Fibroblast of the conjunctiva (primary cell): ENCODE measurements at places on chromosomes 3 and 15.
A peak's percentile ranks its signal among the peaks of the same experiment; 100 is the strongest.

- no peak for DNase-seq
Observed at GRCh38 chr15:92541291-92542200, 114.0 kb downstream of the FAM174B start.

DNA sequence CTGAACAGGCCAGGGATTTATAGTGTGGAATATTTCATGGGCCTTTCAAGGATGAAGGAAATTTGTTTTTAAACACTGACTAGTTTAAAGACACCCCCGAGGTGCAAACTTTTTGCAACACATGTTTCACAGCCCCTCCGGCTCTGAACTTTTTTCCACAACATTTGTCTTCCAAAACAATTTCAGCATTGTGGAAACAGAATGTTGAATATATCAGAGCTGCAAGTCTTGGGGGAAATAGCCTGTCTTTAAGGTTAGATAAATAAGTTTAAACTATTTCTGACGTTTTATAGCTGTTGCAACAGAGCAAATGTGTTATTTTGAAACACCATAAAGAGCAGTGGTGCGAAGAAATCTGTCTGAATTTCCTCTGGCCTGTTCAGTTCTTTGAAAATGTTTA, 229.2 kb upstream of the GOLGA6L4 start:
- DNase-seq: no peak

GRCh38 chr3:7733933-7734332, 767.7 kb upstream of the LMCD1 start:
- DNase-seq: no peak

- DNase-seq: no peak
Observed at GRCh38 chr15:78023081-78023665, 54.3 kb downstream of the TBC1D2B start.

DNA sequence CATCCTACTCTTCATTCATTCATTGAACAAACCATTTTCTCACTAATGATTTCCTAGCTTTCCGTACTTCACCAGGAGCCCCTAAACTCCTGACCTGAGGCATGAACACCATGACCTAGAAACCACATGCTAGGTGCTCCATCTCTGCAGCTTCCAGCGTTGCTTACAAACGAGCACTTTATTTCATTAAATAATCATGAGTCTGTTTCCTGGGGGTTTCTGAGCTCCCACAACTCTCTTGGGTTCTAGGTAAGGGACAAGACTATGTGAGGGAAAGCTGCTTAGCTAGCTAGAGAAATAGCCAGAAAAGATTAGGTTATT, 1.3 kb downstream of the MAP2K1 start:
- DNase-seq: no peak

DNA sequence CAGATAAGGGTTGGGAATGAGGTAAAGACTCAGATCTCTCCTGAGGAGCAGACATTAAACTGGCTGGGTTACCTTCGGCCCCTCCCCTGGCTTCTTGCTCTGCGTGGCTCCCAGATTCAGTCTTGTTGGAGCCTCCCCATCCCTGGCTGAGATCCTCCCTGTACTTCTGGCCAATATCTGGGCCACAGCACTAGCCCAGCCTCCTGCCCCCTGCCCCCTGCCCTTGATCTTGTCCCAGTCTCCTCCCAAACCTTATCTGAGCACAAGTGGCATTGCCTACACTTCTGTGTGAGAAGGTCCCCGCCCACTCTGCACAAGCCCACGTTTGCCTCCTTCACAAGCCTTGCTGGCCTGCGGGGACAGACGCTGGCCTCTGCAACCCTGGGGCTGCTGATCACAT, 16.8 kb downstream of the PLA2G4F start:
- no peak for DNase-seq

DNA sequence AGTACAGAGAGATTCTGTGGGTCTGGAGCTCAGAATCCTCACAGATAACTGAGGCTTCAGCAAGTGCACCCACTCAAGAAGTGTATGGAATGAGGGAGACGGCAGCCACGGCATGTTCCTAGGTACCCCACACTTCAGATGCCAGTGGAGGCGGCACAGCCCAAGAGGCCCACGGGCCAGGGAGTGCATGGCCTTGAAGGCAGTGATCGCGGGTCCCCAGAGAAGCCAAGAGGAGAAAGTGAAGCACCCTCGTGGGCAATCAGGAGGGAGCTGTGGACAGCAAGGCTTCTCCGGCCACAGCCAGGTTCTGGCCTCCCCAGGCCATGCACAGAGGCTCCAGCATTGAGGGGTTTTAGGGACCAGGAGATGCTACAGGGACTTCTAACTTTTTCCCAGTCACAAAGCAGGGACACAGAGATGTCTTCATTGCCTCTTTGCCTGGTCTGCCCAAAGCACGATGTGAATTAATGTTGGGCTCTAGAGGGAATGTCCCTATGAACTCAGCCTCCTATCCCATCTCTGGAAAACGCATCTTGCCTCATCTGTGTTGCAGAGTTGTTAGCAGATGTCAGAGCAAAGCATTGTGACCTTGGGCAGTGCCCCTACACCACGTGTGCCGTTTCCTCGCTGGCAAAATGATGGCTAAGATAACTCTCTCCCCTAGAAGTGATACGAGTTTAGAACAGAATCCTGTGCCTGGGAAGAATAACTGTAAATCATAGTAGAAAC, 2.6 kb upstream of the MAP6D1 start:
- no peak for DNase-seq

GRCh38 chr3:52446631-52447511, 2.0 kb upstream of the SEMA3G start:
- DNase-seq: no peak

GRCh38 chr3:127754411-127755304, 67.7 kb downstream of the MGLL start:
- no peak for DNase-seq

GRCh38 chr15:49265911-49266310, 95.9 kb downstream of the GALK2 start:
- no peak for DNase-seq

GRCh38 chr15:79089890-79090486, 592 bp downstream of the RASGRF1 start:
- DNase-seq: no peak

- peak; percentile 62 for DNase-seq
Observed at GRCh38 chr15:80179025-80179759, 26.4 kb downstream of the FAH start.

- no peak for DNase-seq
Observed at GRCh38 chr3:109072194-109072593, 45.7 kb downstream of the MORC1 start.
